ENCODE measurements at places on chromosomes 12 and 14.

GRCh38 chr12:107027636-107028053, 40.7 kb upstream of the MTERF2 start:
- DNase-seq, result peak; percentile 21

GRCh38 chr12:6772331-6772695, at the start of gene LAG3:
Gene LAG3, plus strand, starts transcription at chr12:6772520. Its CDS starts 333 bp downstream, at chr12:6772853.
- DNase-seq, result no peak

GRCh38 chr14:57501039-57501557, 7.4 kb upstream of the CCDC198 start:
- DNase-seq, result no peak

- no peak for DNase-seq
Observed at GRCh38 chr14:43792980-43793379, 714.1 kb downstream of the FSCB start.

DNA sequence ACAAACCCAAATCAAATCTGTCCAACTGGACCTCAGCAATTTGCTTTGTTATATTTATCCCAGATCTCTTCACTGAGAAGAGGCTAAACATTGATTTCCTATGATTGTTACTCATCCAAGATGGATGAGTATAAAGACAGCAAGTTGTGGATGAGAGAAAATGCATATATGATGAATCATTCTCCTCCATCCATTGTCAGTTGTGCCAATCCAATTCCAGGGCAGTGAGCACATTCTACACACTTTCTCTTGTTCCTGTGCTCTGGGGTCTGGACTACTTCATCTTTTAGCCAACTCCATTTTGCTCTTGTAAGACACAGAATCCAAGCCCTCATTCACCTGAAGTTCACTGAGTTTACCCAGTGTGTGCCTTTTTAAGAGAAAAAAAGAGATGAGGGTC, 105.7 kb downstream of the GCH1 start:
- no peak for DNase-seq

DNA sequence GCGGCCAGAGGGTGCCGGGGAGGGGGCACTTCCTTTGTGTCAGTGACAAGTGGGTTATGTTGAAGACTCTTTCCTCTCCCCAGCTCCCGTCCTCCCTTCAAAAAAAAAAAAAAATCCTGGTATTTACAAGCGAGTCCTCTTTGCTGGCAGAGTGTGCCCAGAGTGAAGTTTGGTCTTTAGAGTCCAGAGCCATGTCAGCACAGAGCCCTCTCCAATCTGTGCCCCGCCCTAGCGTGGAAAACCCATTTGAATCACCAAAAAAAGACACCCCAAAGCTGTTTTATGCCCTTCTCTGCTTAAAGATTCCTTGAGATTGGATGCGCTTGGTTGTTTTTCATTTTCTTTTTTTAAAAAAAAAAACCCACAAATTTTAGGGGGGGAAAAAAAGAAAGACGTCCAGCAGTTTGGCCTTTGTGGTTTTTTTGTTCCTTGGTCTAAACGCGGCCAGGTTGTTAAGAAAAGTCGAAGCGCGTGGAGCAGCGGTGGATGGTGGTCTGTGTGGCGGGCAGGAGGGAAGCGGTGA, 3.3 kb downstream of the NKX2-1 start:
- peak; percentile 79 for DNase-seq

DNA sequence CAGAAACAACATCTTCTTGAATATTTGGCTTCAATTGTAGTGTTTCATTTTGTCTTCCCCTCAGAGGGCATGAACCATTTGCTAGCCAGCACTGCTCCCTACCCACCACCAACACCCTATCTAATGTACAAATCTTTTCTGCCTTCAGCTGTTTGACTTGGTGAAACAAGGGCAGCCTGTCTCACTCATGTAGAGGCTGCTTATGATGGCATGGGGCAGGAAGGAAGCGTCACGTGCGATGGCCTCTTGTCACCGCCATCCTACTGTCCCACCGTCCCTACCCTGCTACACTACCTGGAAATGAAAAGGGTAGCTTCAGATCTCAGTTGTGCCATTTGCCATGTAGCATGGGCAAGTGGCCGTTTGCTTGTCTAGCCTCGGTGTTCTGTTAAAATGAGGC, 29.9 kb upstream of the LRTM2 start:
- no peak for DNase-seq

GRCh38 chr12:30725739-30726138, 29.0 kb downstream of the CAPRIN2 start:
- no peak for DNase-seq

DNA sequence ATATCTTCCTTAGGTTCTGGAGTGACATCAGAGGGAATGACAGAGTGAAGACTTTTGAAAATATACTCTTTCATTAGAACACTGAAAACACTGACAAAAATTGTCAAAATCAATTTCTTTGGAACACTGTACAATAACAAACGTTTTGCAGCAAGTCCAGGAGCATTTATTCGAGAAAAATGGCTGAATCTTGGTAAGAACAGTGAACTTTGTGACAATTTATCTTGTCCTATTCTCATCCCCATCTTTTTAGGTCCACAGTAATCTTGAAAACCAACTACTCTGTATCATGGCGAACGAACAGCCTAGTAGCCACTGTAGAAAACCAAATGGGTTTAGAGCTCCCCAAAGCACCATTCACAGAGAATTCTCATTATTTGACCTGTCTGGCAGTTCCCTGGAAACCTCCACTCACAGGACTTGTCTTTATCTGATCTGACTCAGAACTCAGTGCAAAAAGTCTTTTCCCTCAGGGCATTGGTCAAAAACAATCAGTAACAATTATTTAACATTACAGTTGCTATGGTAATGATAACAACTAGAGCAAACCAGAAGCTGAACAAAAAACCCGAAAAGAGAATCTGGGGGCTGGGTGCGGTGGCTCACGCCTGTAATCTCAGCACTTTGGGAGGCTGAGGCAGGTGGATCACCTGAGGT, 20.3 kb upstream of the PPP2R5E start:
- no peak for DNase-seq

DNA sequence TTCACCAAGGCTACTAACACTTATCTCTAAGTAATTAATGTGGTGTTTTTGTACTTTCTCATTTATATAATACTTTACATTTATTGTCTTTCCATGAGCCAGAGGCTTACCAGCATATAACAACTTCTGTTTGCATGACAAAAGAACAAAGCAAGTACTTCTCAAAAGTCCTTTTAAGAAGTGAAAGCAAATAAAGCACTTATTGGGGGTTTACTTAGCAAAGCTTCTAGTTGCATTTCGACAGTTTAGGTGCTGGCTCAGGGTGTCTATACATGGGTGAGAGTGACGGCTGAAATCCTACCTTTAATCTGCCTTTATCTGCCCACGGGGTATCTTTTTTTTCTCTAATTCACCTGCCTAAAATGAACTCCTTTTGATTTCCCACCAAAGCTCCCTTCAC, 21.0 kb upstream of the DCN start:
- no peak for DNase-seq

- no peak for DNase-seq
Observed at GRCh38 chr12:132926415-132926833, 29.7 kb downstream of the ZNF605 start.

- no peak for DNase-seq
Observed at GRCh38 chr12:54975272-54975671, 9.3 kb downstream of the TESPA1 start.

DNA sequence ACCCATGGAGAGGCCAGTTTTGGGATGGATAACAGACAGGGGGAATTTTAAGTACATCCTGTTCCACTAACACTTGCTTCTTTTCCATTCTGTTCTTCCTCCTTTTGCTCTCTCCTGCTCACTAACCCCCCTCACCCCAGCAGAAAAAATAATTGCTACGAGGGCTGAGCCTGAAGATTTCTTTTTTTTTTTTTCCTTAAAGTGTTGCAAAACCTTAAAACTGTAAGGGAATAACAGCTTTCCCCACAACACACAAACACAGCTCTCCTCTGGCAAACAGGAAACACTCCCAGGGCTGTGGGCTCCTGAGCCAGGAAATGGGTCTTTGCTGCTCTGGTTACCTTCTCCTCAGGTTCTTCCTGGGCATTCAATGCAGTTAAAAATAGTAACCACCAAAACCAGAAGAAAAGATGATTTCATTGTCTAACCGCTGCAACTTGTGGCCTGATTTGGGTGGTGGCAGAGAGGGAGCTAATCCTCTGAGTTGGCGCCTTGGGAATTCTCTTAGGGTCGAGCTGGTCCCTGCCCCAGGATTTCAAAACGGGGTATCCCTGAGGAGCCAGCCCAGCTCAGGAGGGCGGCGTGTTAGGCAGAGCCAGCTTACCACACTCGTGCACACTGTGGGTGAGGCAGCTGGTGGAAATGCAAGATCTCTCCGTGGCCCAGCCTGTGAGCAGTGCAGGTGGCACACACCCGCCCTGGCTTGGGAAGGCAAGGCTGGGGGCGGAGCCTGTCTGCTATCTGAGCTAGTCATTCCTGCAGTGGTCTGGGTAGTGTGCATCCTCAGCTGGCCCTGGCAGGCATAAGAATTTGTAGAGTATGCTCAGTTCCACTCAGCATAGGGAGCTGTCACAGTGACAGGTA, 17.1 kb upstream of the EMP1 start:
- DNase-seq, result no peak

- DNase-seq, result no peak
Observed at GRCh38 chr12:103912069-103912468, 18.1 kb upstream of the HSP90B1 start.

GRCh38 chr12:110090266-110091135, 33.7 kb upstream of the IFT81 start:
- DNase-seq, result no peak

GRCh38 chr12:47032644-47033043, 46.8 kb upstream of the PCED1B start:
- DNase-seq, result no peak

DNA sequence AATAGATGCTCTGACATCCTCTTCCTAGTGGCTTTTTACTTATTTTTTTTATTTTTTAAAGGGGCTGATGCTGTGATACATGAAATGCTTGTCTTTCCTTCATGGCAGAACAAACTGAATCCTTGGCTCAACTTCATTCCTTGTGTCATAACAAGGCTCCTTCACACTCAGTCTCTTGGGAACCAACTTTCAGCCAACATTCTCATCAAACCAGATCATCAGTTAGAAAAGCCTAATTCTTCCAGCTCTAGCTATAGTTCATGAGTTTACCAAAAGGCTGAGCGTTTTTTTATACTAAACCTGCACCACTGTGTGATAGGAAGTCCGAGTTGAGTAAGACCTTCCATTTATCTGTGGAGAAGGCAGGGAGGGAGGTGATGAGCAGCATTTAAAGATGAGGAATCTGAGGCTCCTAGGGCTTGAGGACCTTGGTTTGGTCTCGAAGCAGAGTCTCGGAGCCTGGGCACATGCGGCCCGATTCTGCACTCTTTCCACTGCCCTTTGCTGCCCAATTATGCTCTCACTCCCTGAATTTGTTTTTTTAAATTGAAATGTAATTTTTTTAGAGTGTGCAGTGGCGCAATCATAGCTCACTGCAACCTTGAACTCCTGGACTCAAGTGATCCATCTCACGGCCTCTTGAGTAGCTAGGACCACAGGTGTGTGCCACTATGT, 8.2 kb downstream of the GPRC5D start:
- no peak for DNase-seq

GRCh38 chr12:44584625-44585024, 291.5 kb downstream of the NELL2 start:
- DNase-seq, result no peak

DNA sequence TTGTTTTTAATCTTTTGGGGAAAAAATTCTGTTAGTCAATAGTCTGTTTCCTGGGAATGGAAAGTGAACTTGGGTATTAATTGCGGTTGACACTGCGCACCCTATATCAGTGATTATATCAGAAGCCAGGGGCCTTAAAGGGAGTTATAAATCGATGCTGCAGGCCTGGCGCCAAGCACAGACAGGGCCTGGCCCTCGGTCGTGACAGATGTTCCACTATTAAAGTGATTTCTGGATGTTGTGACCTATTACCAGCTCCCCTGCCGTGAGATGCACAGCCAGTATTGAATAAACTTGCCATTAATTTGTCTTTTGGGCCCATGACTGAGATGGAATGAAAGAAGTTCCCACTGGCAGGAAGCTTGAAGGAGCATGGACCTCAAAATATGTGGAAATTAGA, 45.1 kb upstream of the KITLG start:
- DNase-seq, result no peak

DNA sequence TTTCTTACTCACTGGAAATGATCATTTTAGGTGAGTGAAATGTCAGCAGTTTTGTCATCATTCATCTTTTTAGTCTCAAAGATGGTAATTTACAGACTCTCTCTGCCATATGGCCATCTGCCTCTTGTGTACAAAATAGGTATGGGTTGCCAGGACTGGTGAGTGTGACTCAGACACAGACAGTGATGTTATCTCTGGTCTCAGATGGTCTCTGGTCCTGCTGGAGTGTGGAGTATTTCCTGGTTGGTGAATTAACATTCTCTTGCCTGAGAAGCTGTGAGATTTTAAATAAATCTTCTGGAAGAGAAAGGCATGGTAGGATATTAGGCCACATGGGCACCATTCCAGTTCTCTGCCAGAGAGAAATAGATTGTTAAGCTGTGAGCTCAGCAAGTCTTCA, 207.0 kb downstream of the ATP23 start:
- no peak for DNase-seq

DNA sequence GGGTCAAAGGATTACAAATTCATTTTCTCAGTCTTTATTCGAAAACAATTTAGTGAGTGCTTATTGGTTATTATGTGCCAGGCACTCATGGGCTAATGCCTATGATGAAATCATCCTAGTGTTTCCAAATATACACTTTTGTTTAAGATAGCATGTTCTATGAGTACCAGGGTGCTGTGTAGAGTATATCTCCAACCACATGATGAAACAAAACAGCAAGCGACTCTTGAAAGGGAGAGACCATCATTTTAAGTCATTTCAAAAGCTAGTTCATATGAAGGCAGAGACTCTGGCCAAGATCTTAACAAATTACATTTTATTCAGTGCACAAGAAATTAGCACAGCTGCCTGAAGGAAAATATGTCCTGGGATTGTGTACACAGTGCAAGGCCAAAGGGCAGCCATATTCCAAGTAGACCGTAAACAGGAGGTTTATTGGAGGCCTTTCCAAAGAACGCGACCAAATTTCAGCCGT, 204.2 kb downstream of the EFCAB11 start:
- no peak for DNase-seq

DNA sequence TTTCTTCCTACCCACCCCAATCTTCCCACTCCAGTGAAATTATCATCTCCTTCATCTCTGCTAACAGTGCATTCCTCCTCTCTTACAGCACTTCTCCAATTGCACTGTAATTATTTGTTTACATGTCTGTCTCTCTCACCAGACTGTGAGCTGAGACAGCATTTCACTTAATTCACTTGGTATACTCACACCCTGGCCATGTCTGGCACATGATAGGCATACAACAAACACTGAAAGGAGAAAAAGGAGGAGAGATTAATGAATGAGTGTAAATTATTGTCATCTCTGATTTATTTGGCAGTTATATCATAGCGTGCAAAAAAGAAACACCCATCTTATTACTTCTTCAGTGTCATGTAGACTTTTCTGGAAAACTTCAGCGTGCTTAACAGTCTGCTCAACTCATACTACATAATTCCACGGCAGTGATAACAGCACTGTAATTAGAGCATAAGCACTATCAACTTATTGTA, 452.3 kb downstream of the ADAMTS20 start:
- DNase-seq, result no peak

DNA sequence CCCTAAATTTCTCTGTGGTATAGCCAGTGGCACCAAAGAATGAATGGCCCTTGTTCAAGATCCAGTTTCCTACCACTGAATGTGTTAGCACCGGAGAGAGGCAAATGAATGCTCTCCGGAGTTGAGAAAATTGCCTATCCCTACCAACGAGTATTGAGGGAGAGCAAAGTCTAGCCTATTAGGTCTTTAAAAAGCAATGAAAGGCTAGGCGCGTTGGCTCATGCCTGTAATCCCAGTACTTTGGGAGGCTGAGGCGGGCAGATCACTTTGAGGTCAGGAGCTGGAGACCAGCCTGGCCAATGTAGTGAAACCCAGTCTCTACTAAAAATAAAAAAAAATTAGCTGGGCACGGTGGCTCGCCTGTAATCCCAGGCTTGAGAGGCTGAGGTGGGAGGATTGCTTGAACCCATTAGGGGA, 898 bp upstream of the RAB15 start:
- DNase-seq, result no peak

Data from DMS79 (cell line).